ENCODE measurements at places on chromosomes 16 and 17. TPM values are rescaled to one million over a fixed set of nuclear protein-coding genes. Genes with fewer than 3 reads are reported as not detected.
A peak's percentile ranks its signal among the peaks of the same experiment; 100 is the strongest.

HOXB1 gene
- total RNA-seq: not detected

SGCA gene
- 1.5 TPM for total RNA-seq

TSPAN10 gene
- 0.93 TPM for total RNA-seq

KRTAP4-5 gene
- total RNA-seq: not detected

- no peak for DNase-seq
- H3K4me1 ChIP-seq: no peaks in the 10 kb centered on the region
- H3K36me3 ChIP-seq: no peaks in the 10 kb centered on the region
- no peak overlapping the region for H3K27ac ChIP-seq
- H3K4me3 ChIP-seq: no peak overlapping the region
Measured at GRCh38 chr17:70618641-70619040, 449.3 kb downstream of the KCNJ2 start.

DNA sequence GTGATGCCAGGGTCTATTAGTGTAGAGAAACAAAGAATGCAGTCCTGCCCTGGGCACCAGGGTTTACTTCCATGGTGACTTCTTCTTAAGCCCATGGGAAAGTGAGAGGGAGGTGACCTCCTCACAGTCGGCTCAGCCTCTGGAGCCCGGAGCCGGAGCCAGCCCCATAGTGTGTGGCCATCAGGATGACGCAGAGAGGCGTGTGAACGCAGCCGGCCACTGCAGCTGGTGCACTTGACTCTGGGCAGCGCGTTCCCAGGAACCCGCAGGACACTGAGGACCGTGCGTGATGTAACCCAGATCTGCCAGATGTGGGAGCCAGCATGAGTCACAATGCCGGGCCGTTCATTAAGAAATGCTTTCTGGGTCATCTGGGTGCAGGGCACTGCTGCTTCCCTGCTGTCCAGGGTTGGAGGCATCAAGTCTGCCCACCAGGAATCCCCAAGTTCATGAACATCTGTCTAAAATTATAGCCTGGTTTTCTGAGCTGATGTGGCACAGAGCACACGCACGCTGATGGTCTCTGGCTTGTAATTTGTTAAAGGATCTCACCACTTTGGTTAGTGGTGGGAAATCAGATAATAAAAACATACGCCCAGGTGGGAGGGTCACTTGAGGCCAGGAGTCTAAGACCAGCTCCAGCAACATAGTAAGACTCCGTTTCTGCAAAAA is 114.1 kb downstream of the PITPNC1 start:
- H3K36me3 ChIP-seq: no peaks in the 10 kb centered on the region
- H3K27me3 ChIP-seq: no peaks in the 10 kb centered on the region
- no peak overlapping the region for H3K27ac ChIP-seq
- H3K4me3 ChIP-seq: no peak overlapping the region
- peaks cover 24% of the 10 kb centered on the region for H3K4me1 ChIP-seq
- DNase-seq: peak; percentile 56

DNA sequence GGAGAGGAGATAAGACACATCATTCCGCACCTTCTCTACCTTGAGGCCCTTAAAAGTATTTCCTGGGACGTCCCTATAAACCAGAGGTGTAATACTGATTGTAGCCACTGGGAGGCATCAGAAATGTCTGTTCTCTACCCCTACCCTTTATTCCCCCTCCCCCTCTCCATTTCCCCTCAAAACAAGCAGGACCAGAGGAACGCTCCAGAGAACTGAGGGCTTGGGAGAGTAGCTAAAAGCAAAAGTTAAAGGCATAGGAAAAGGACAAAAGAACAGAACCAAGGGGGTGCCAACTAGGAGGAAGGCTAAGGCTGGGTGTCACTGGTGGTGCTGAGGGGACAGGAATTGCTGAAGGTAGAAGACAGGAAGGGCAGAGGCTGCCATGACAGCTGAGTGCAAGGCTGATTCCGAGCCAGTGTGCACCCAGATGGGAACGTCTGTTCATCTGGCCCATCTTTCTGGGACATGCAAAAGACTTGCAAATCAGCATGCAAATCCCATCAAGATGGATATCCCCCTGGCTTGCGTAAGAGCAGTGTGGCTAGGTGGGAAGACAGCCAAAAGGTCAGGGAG is 6.7 kb downstream of the CAMTA2 start:
- peaks cover 34% of the 10 kb centered on the region for H3K27me3 ChIP-seq
- no peak overlapping the region for H3K27ac ChIP-seq
- H3K36me3 ChIP-seq: no peaks in the 10 kb centered on the region
- no peak overlapping the region for H3K4me3 ChIP-seq
- peaks cover 4% of the 10 kb centered on the region for H3K4me1 ChIP-seq
- DNase-seq: peak; percentile 85

DNA sequence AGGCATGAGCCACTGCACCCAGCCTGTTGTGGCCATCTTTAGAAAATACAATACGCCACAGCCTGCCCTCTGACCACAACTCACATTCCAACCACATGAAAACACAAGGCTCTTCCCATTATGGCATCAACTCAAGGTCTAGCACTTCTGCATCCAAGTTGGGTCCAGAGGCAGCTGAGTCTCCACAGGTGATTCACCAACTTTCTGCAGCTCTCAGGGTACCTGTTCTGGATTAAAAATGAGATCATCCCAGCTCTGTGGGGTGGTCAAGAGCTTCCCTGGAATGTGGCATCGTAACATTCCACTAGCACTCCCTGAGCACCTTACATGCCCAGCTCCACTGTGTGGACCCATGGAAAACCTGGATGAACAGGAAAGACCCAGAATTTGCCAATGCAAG is 9.9 kb upstream of the GUCY2D start:
- peaks cover 20% of the 10 kb centered on the region for H3K27me3 ChIP-seq
- H3K4me1 ChIP-seq: no peaks in the 10 kb centered on the region
- H3K36me3 ChIP-seq: no peaks in the 10 kb centered on the region
- H3K27ac ChIP-seq: no peak overlapping the region
- DNase-seq: no peak

Measured in neural progenitor cell (in vitro differentiated cells).